Cardiac septum (tissue), 1 donor: ENCODE measurements at places on chromosomes 4 and X. TPM values are rescaled to one million over a fixed set of nuclear protein-coding genes. Genes with fewer than 3 reads are reported as not detected.

Gene CHRDL1
- total RNA-seq = 3.7 TPM

Gene RIBC1
- 0.81 TPM for total RNA-seq

Gene IQCM
- not detected for total RNA-seq

Gene CYSLTR1
- 1.8 TPM for total RNA-seq

Gene CXorf65
- not detected for total RNA-seq

Gene USP17L26
- total RNA-seq = not detected

Gene FREM3
- not detected for total RNA-seq

Gene SMARCA1
- 26.8 TPM for total RNA-seq

Gene EREG
- 0.05 TPM for total RNA-seq

Gene FAM13A
- 6.6 TPM for total RNA-seq

Gene MAGEB2
- total RNA-seq = not detected

Gene MAGEA9B
- not detected for total RNA-seq

Gene STK32B
- 0.22 TPM for total RNA-seq

Gene FRAS1
- total RNA-seq = 4.2 TPM

Gene CXXC4
- total RNA-seq = 2.5 TPM

Gene MAGEC3
- not detected for total RNA-seq

Gene SH3RF1
- 15.6 TPM for total RNA-seq

Gene BEND2
- 0.24 TPM for total RNA-seq

Gene FAM149A
- total RNA-seq = 5.8 TPM

Gene ARMCX1
- 33.2 TPM for total RNA-seq

Gene SYNPO2
- total RNA-seq = 316 TPM

Gene ADH5
- 132 TPM for total RNA-seq

Gene COX7B2
- not detected for total RNA-seq

Gene ERCC6L
- 0.08 TPM for total RNA-seq

Gene SYP
- total RNA-seq = 1.2 TPM

Gene ADH7
- total RNA-seq = not detected

Gene XPNPEP2
- 0.22 TPM for total RNA-seq

Gene KIT
- 2.3 TPM for total RNA-seq

Gene NCAPG
- 0.24 TPM for total RNA-seq
